CD4-positive, alpha-beta T cell treated with Interferon alpha-2 for 1 hour (primary cell): ENCODE measurements at places on chromosomes 2 and 18.
A peak's percentile ranks its signal among the peaks of the same experiment; 100 is the strongest.

GRCh38 chr2:85154048-85154753 is 21.0 kb downstream of the TCF7L1 start:
- DNase-seq, result no peak

DNA sequence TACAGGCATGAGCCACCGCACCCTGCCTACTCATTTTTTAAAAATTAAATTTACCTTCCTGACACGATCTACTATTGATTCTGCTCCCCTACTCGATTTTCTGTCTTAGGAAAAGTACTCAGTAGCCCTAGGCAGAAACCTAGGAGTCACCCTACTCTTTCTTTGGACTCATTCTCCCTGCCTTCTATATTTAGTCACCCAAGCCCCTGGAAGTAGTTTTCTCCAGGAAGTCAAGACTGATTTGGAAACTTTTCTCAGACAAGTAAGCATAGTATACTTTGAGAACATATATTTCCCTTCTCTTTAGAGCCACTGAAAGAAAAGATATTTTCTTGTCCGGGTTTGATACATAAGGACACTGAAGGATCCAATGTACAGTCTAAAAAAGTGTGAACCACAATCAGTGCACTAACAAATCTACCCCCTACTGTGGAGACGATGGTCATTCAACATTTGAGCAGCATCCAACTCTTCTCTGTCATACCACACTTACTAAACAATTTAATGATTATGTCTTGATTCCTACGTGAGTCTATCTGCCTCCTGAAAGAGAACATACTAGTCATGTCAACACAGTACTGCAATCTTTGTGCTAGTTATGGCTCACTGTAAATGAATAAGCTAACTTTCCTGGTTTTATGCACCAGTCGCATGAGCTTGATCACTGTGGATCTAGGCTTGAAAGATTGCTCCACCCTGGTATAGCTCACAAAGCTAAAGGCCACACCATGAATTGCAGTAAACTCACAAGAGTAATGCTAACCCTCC is 19.8 kb downstream of the YWHAQ start:
- no peak for DNase-seq

GRCh38 chr2:84495539-84496146 is 20.7 kb upstream of the DNAH6 start:
- DNase-seq, result peak; percentile 54

DNA sequence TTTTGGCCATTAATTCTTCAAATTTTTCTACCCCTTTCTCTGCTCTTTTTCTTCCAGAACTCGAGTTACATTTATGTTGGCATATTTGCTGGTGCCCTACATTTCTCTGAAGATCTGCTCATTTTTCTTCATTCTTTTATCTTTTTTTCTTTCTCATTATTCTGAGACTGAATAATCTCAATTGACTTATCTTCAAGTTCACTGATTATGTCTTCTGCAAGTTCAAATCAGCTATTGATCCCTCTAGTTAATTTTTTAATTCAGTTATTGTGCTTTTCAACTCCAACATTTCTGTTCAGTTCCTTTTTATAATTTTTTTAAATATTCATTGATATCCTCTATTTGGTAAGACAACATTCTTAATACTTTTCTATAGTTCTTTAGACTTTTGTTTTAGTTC is 3.2 kb downstream of the CFAP210 start:
- DNase-seq, result no peak

DNA sequence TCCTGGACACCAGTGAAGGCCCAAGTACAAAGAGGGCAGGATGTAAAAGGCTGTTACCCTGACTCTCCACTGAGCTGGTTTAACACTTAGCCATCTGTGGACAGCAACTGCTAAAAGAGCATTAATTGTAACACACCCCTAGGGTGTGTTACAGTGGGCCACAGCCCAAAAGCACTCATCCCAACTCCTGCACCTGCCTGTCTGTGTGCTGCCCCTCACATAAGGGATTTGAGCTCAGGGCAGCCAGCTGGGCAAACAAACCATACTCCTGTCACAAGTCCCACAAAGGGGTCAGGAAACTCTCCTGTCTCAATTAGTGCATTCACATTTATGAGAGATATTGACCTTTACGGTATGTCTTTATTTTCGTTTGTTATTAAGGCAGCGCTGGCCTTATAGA is 833.1 kb upstream of the NXPH2 start:
- DNase-seq, result no peak

GRCh38 chr2:233091595-233092375 is 31.6 kb downstream of the INPP5D start:
- DNase-seq, result no peak

DNA sequence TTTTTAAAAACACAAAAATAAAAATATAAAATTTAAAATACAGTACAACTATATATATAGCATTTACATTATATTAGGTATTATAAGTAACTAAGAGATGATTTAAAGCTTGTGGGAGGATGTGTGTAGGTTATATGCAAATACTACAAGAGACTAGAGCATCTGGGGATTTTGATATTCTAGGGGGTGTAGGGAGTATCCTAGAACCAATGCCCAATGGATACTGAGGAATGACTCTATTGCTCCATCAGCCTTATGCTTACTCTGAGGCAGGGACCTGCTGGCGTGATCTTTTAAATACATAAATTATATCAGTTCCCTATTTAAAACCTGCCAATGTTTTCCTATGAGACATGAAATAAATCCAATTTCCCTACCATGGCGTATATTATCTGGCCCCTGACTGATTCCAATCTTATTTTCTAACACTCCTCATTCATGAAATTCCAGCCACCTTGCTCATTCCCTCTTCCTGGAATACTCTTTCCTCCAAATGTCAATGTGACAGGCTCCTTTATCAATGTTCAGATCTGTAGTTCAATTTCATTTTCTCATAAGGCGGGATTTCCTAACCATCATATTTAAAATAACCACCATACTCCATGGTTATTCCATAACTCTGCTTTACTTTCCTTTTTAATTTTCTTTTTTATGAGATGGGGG is 22.2 kb downstream of the SP3 start:
- DNase-seq, result no peak

GRCh38 chr2:61157371-61158003 is 4.5 kb upstream of the C2orf74 start:
- DNase-seq, result no peak

DNA sequence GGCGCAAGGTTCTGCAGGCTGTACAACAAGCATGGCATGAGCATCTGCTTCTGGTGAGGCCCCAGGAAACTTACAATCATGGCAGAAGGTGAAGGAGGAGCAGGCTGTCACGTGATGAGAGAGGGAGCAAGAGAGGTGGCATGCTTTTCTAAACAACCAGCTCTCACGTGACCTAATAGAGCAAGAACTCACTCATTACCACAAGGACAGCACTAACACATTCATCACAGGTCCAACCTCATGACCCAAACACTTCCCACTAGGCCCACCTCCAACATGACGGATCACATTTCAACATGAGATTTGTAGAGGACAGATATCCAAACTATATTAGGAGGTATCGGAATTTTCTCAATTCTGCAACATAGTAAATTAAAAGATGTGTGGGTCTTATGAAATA is 108.8 kb upstream of the DLX2 start:
- no peak for DNase-seq

DNA sequence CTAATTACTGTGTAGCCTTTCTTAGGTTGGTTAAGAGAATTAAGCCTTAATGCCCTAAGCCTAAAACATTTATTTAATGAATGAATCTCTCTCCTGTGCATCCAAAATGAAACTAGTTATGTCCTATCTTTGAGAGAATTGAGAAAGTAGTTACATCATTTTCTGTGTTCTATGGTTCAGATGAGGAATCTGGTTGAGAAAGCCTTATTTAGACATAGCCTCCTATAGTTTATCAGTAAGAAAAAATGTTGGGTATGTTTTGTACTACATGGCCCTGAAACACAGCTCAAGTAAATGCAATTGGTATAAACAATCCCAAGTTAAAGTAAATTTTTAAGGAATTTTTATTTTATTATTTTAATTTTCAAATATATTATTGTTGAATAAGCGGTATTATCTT is 25.9 kb upstream of the RAMP1 start:
- DNase-seq, result no peak

GRCh38 chr2:238784671-238785527 is 63.0 kb upstream of the TWIST2 start:
- DNase-seq, result peak; percentile 53

DNA sequence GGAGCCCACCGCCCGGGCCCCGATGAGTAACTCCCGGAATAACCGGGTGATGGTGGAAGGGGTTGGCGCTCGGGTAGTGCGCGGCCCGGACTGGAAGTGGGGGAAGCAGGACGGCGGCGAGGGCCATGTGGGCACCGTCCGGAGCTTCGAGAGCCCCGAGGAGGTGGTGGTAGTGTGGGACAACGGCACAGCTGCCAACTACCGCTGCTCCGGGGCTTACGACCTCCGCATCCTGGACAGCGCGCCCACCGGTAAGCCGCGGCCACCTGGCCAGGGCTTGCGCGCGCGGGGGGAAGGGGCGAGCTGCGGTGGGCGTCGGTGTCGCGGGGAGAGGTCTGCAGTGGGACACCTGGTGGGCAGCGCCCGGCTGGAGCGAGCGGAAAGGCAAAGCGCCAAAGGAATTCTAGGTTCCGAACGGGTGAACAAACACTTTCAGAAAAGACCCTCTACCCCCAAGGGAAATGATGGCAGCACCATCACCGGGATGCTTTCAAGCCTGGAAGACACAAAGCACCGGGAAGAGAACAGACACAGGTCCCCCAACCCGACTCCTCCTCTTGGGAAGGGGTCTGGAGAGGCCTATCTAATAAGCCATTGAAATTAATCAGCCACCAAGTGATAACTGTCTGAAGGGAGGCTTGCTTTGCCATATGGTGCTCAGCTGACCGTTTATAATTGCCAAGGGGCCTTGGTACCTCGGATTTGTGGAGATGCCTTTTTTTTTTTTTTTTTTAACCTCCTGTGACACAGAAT is 1.1 kb downstream of the MIB1 start:
- DNase-seq, result peak; percentile 13

DNA sequence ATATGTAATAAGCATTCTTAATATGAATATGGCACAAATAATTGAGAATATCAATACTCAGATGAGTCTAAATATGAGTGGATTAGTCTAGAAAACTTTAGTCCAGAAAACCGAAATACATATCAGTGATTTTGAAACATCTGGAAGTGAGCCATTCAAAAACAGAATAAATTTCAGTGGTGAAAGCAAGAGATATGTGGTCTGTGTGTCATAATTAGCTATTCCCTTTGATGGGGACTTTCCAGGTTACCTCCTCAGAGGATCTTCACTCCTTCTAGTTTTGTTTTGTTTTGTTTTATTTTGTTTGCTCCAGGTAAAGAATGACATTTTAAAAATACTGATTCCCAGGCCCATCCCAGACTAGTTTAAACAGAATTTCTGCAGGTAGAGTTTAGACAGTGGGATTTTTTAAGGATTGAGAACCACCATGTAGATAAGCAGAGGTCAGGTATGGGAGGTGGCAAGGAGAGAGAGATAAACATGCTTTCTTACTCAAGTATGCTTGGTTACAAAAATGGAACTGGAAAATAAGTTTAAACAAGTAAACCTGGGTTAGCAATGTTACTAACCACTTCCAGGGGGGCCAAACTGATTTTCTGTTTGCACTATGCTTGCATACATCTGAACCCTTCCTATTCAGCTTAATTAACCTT is 70.7 kb downstream of the NABP1 start:
- DNase-seq, result no peak

DNA sequence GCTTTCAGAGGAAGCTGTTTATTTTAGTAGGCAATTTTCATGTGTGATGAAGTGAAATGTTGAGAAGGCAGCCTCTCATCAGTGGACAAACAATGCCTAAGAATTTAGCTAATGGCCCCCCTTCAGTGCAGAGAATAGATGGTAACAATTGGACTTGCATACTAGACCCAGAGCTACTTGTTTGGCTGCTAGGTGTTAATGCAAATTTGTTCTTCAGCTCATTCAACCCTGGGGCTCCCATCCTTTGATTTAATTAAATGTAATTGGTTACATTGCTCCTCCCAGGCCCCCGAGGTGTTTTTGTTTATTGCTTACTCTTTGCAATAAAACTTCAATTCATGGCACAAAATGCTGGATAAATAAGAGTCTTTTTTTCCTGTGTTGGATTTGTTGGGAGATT is 68.6 kb downstream of the CAMKMT start:
- no peak for DNase-seq

GRCh38 chr2:203582468-203582867 is 47.4 kb upstream of the RAPH1 start:
- no peak for DNase-seq

DNA sequence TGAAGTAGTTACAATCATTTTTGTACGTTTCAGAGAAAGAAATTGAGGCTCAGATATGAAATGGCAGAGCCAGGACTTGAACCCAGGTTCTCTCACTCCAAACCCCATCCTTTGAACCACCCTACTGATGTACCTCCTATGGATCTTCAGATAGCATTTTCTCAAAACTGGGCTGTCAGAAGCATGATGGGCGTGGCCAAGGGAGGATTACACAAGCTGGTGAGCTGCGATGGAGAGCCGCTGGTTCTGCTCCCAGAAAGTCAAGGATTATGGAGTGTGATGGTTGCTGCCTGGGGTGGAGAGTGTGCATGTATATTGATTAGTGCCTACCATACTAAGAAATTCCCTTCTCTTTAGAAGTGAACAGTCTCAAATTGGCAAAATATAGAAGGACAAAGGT is 47.0 kb upstream of the PPP1CB start:
- no peak for DNase-seq

DNA sequence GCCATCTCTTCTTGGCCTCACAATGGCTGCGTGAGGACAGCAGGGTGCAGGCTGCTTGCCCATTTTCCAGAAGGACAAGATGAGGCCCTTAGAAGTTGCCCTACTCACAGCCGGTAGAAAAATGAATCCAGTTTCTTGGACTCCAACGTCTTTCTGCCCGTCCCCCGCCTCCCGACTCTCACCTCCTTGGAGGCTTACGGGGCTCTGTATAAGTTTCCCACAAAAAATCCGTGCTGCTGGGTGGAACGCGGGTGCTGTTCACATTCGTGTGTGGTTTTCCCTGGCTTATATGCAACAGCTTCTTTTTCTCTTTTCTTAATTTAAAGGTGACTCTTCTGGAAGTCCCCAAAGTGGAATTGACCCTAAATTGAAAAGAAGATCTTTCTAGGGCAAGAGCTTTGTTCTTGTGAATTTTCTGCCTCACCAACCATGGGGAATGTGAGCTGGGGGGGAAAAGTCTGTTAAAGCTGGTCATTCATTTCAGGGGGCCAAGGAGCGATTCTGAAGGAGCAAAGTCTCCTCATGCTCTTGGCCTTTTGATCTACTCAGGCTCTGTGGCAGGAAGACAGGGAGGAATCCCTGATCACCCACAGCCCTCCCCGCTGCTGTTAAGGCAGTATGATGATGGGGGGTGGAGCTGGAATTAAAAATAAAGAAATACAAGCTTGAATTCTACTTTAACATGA is 51.3 kb downstream of the DDX1 start:
- DNase-seq, result no peak

GRCh38 chr2:186442885-186443284 is 43.2 kb upstream of the ZC3H15 start:
- DNase-seq, result no peak

DNA sequence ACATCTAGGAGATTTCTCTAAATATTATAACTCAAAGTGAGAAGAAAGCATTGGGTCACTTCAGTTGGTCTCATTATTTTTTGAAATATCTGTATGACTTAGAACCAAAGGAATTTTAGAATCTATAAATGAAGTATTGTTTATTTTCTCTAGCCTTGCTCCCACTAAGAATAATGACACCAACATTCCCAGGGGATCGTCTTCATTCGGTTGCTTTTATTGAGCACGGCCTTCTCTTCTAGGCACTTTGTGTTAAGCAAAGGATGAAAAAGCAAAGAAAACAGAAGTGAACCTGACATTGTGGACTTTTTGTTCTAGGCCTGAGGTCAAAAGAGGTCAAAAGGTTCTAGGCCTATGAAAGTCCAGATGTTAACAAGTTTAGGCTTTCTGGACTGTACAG is 231.9 kb downstream of the GALR1 start:
- DNase-seq, result no peak
